Pons (tissue), 1 donor: ENCODE measurements at places on chromosomes 4 and X.

- no peak for DNase-seq
Measured at GRCh38 chr4:121786221-121786620, 14.9 kb upstream of the EXOSC9 start.

DNA sequence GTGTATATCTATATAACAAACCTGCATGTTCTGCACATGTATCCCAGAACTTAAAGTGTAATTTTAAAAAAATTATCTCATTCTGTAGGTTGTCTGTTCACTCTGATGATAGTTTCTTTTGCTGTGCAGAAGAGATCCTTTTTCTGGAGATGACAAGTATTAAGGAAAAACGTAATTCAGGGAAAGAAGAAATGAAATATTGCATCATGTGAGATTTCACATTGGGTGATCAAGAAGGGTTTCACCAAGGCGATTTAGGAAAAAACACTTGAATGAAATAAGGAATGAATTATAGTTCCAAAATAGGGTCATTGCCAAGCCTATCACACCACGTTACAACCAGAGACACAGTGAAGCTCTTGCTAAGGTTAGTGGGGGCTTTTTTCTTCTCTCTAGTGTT lies 227.9 kb downstream of the HNRNPD start:
- no peak for DNase-seq

- DNase-seq: no peak
Measured at GRCh38 chrX:19195243-19195610, 73.0 kb upstream of the ADGRG2 start.

DNA sequence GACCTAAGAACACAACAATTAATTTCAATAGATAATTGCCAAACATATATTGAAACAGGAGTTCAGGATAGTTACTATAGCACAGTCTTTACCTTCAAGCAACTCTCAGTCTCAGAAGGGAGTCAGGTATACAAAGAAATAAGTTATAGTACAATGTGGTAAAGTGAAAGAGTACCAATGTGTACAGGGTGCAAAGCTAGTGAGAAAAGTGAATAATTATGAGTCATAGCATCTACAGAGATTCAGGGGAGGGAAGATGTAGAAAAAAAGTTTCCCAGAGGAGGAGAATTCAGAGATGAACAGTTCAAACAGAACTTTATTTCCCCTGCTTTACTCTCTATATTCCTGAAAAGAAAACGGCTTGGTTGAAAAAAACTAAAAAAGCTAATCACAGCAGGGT lies 22.7 kb upstream of the DKK2 start:
- no peak for DNase-seq

GRCh38 chr4:54677416-54677815 lies 19.7 kb downstream of the KIT start:
- no peak for DNase-seq

- no peak for DNase-seq
Measured at GRCh38 chrX:64202808-64203325, 2.6 kb downstream of the AMER1 start.

- no peak for DNase-seq
Measured at GRCh38 chr4:1047106-1047975, 35.9 kb downstream of the FGFRL1 start.

DNA sequence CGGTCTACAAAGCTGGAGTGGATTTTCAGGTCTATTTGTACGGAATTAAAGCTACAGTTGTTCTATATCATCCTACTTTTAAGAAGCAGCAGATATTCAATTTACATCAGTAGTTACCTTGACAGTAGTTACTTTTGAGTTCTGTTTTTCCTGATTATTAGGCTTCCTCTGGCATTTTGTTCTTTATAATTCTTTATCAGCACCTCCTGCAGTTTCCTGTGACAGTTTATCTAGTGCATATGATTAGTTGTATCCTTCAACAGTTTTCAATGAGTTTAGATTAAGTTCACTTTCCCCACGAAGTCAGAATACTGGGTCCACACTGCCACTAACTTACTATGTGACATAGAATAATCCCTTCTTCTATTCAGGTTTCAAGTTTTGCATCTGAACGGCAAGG lies 71.7 kb downstream of the IDS start:
- no peak for DNase-seq

- no peak for DNase-seq
Measured at GRCh38 chrX:150361070-150361776, 1.9 kb upstream of the MAMLD1 start.

DNA sequence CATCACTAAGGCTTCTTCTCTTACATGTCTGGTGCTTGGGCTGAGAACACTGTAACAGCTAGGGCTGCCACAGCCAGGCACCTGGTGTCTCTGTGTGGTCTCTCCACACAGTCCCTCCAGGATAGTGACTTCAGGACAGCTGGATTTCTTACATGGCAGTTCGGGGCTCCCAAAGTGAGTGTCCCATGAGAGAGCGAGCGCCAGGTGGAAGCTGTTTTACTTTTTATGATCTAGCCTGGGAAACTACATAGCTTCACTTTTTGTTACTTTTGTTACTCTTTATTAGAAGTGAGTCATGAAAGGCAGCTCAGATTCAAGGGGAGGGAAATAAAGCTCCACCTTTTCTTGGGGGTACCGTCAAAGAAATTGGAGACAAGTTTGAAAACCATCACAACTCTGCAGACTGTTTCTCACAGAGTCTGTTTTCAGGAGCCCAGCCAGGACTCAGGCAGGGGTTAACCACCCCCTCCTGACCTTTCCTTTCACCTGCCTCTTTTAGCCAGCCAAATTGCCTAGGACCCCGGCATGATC lies 373.0 kb downstream of the MID1IP1 start:
- DNase-seq: no peak

- no peak for DNase-seq
Measured at GRCh38 chr4:70583952-70584834, 7.9 kb upstream of the AMBN start.

DNA sequence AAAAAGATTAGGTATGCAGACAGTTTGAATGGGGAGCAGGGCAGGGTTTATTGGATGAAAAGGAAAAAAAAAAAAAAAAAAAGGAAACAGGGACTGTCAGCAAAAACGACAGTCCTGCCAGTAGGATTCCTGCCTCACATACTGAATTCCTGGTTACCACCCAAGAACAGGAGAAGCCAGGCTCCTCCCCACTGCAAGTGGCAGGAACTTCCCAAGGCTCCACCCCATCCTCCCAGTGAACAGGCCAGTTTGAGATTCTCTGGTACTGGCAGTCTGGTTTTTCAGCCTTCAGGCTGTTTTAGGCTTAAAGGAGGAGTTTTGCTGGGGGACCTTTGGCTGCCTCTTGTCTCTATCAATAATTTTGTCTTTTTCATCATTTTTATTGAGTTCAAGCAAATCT lies 360.0 kb upstream of the CXorf51A start:
- no peak for DNase-seq

GRCh38 chr4:83112231-83112630 lies 2.3 kb downstream of the PLAC8 start:
- peak; percentile 53 for DNase-seq

DNA sequence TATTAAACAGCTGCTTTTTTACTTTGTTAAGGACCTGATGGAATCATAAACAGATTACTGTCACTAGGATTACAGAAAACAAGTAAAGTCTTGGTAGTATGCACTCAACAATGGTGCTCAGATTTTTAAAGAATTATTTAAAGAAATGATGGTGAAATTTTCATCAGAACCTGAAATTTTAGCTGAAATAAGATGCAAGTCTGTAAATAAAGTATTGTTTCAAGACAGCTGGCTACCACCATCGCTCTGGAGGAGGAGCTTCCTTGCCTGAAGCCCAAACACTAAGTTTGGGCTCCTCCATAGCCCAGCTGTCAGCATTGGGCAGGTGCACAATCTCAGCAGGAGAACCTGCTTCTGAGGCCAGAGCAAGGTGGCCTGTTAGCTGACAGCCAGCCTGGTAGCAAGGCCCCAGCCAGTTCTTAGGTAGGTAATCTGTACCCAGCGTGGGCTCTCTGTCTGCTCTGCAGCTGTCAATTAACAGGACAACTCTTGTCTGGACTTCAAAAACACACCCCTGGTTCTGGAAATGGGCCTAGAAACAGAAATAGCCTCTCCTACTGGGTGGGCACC lies 4.6 kb downstream of the GAB1 start:
- no peak for DNase-seq

GRCh38 chr4:183013730-183014002 lies 85.4 kb upstream of the WWC2 start:
- DNase-seq: no peak

DNA sequence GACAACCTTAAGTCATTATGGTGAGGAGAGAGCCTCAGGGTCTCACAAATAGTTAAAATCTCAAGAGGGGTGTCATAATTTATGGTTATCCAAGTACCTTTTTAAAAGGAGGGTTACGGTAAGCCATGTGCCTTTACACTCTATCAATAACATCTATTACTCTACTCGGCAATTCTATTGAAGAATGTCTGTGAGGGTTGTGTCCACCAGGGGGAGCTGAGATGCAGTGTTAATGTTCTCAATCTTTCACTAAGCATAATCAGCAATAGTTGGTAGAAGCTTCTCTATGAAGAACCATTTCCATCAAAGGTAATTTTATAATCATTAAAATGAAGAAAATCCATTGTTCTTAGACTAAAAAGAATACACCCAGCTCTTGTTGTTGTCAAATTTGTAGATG lies 457.4 kb downstream of the CENPC start:
- DNase-seq: peak; percentile 35

DNA sequence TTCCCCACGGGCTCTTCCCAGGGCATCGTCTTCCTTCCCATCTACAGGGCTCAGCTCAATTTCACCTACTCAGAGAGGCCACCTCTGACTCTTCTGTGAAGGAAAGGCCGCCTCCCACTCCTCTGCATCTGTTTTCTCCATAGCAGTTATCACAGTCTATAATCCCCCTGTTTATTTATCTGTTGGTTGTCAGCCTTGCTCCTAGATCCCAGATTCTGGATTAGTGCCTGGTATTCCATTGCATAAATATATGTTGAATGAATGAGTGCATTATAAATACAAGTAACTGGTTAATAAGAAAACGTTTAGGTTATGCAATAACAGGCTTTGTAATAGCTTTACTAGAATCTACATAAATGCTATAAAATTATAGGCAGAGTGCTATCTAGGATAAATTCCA lies 52.9 kb downstream of the NSG1 start:
- DNase-seq: no peak

- no peak for DNase-seq
Measured at GRCh38 chr4:147901388-147901787, 169.5 kb downstream of the ARHGAP10 start.

DNA sequence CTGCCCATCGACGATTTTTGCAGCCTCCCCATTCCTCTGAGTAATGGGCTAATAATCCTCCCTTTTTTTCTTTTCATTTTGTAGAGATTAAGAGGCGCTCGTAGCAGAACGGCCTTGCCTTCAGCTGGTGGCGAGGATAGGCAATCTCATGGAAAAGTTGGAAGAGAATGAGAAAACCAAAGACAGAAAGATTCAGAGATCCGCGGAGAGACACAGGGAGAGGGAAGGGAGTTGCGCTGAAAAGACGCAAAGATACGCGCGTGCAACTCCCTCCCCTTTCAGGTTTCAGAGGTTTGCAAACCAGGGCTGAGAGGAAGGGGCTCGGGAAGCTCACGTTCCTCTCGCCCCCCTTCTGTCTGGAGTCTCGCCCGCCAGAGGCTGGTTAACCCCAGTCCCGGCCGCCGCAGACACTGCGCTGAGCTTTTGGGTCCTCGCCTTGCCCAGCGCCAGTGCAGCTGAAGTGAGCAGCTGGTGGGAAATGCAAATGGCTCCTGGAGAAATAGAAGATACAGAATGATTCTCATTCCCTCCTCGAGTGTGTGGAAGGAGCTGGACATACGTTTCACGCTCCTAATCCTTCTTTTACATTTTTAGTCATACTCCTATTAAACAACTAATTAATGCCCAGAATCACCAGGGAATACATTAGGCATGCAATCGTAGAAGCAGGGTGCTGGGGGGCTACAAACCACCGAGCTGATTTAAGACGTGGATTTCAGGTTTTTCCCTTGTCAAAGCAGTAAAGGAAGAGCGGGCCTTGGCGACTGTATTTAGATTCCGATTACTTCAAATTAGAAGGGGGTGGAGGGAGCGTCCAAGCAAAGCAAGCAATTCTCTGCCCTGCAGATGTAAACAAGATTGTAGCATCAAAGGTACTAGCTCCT lies 16.6 kb upstream of the PITX2 start:
- DNase-seq: no peak

DNA sequence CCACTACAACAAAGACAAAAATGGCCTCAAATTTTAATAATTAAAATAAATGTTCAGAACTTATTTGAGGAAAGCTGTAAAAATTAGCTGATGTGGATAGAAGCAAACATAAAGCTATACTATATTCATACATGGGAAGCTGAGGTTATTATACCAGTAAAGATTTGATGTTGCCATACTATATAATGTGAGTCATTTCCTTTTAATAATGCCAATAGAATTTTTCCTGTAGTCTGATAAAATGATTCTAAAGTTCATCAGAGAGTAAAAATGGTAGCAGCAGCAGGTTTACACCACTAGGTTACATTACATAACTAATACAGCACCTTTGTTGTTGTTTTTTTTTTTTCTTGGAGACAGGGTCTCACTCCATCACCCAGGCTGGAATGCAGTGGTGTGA lies 45.5 kb upstream of the CYP2U1 start:
- no peak for DNase-seq

- DNase-seq: no peak
Measured at GRCh38 chrX:49710744-49711319, 15.0 kb upstream of the PAGE1 start.

GRCh38 chr4:39046249-39046648 lies 14.0 kb upstream of the TMEM156 start:
- peak; percentile 56 for DNase-seq

DNA sequence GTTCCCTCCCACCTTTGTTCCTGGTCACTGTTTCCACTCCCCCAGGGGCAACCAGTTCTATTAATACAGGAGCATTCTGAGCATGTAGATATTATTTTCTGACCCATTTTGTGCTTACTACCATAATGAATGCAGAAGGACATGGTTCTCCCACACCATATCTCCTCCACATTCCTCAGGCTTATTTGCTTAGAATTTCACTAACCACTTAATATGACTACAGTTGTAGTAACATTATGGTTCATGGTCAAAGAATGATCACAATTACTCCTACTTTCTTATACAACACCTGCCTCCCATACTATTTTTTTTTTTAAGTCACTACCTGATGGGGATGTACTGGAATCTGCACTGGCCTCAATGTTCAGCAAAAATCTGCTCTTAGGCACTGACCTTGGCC lies 7.5 kb upstream of the FAM184B start:
- no peak for DNase-seq

DNA sequence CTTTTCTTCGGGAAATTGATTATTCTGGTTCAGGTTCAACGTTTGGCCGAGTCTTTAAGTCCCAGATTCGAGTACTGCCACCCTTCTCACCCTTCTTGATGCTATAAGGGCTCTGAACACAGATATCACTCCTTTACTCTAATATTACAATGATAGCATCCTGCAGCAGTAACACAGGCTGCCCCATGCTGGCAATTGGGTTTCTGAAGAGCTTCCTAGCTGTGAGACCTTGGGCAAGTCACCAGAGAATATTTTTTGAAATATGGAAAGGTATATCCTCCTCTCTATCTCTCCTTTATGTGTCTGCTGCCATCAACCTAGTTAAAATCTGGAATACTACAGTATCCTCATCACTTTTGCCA lies 297 bp upstream of the MTMR8 start:
- no peak for DNase-seq

DNA sequence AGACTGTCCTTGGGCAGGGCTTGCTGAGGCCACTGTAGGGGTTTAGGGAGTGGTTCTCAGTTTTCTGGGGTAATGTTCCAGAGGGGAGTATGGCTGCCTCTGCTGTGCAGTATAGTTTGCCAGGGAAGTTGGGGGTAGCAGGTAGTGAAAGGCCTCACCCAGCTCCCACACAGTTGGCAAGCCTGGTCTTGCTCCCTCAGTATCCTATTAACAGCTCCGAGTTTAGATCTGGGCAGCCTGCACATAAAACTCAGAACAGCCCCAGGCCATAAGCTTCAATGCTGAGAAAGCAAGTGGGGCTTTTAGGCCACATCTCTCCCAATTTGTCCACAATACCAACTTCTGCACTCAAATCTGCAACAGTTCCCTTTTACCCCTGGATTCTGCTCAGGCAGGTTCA lies 205.2 kb downstream of the GALNTL6 start:
- DNase-seq: no peak
